ENCODE measurements at places on chromosomes 2 and 18.

GRCh38 chr2:165401285-165401852 is 68.1 kb upstream of the CSRNP3 start:
- peak; percentile 60 for DNase-seq

DNA sequence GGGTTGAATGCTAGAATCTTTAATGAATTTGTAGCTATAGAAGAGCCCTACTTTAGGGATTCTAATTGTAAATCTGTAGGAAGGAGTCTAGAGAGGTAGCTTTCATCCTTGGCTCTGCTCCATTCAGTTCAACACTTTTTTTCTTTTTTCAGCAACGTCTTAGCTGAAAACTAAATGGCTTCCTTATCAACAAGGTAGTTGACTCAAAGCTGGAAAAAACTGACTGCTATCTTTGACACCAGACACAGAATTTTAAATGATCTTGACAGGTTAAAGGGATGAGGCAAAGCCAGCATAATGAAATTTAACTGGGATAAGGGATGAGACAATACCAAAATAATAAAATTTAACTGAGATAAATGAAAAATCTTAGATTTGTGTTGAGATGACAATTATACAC is 54.9 kb downstream of the TMEFF2 start:
- no peak for DNase-seq

DNA sequence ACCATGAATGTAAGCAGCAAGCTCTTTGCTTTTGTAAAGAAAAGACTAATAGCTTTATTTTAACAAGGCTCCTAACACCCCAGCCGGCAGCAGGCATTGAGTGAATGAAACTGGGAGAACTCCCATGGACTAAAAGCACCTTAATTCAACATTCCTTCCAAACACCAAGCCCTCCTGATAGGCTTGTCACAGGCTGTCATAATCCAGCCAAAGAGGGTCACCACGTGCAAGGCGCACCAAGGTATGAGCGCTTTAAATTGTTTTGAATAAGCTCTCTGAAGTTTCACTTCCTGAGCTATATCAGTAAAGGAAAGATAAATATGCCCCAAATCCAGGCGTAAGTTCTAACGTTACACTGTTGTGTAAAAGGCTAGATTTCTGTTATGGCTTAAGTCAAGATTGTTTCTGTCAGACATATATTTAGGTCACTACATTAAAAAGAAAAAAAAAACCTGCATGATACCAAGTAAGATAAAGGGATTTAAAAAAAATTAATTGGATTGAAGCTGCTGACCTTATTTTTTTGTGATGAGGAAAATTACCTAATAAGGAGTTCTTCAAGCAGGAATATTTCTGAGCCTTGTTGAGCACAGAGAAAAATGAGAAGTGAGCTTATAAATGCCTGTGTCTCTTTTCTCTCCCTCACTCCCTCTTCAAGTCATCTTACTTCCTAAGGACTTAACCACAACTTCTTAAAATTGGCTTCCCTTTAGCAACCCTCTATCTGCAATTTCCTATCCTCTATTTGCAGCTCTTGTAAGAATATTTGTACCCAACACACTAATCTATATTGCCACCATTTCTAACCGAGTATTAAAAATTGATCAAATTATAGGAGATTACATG is 136.1 kb upstream of the NRP2 start:
- DNase-seq, result no peak

GRCh38 chr2:219687882-219688559 is 60.6 kb downstream of the SLC4A3 start:
- DNase-seq, result no peak

- peak; percentile 13 for DNase-seq
These were observed 128.4 kb upstream of the CBLN2 start for GRCh38 chr18:72672364-72673184.

- DNase-seq, result peak; percentile 14
These were observed 100.0 kb downstream of the BAZ2B start for GRCh38 chr2:159516241-159516758.

GRCh38 chr18:44969214-44969795 is 288.6 kb downstream of the SETBP1 start:
- DNase-seq, result no peak

DNA sequence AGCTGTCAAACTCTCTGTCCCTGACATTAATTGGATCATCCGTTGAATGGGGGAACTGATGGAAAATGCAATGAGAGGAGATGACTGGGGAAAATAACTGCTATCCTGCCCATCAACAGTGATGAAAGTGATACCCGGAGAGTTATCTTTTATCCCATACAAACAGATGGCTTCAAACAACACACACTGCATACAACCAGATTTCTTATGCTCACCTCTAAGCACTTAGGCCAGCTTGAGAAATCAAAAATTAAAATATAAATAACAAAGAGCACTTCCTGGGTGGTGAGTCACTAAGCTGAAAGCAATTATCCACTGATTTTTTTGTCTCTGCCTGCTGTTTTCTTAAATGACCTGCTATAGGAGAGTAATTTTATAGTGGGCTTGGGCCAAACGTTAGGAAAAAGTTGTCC is 237.6 kb upstream of the RGPD4 start:
- peak; percentile 46 for DNase-seq

DNA sequence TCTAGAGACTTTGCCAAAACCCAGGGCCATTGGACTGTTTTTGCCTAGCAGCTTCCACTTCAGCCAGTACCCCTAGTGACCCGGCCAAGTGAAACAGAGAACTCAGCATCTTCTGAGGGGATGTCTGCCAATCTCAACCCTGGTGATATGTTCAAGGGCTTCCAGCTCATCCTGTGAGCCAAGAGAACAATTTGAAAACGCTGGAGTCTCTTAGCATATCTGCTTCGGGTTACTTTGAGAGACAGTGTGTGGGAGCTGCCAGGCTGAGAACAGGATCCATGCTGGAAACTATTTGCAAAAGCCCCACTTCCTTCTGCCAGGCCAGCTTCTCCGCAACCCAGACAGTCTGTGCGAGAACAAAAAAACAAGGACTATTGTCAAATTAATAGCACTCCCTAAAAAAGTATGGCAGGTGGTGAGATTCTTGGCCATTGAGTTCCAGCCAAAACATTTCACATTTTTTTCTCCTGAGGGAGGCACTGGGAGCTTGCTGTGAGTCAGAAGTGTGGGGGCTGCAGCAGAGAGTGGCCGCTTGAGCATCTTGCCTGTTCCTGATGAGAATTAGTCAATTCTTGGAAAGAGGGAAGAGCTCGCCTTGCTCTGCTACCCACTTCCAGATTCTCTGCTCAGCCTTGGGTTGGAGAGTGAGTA is 395.6 kb upstream of the TRIB2 start:
- DNase-seq, result peak; percentile 97

DNA sequence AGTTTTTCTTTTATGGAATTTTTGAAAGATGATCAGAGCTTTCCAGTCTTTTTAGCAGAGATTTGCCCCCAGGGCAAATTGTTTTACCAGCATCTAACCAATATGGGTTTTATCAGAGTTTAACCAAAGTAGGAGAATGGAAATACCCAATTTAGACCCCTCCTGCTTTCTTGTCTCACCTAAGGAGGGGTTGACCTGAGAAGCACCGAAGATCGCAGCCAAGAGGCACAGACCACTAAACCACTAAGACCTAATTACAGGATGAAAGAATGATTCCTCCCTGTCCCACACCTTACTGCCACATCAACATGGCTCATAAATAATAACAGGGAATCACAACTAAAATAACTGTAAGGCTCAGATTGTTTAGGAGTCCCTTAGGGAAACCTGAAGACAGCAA is 111.9 kb upstream of the EPB41L5 start:
- no peak for DNase-seq

All from fibroblast of skin of right biceps (primary cell).